ENCODE measurements at places on chromosomes 3 and 15.
A peak's percentile ranks its signal among the peaks of the same experiment; 100 is the strongest.

DNA sequence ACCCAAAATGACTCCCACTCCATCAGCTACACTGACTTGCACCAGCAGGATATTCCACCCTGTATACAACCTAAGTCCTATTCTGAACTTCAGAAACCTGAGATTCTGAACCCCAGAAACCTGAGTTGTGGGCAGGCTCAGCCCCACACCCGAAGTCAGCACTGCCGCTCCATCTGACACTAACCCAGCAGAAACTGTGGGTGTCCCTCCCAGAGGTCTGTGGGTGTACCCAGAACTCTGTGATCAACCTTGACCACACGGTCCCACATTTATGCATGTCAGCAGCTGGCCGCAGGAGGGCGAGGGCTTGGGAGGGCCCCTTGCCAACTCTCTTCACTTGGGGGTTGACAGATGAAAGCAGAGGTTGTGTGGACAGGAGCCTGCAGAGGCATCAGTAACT lies 9.3 kb downstream of the OXTR start:
- no peak overlapping the region for H3K4me3 ChIP-seq
- DNase-seq: no peak
- H3K27me3 ChIP-seq: peaks cover 5% of the 10 kb centered on the region
- H3K27ac ChIP-seq: no peak overlapping the region

DNA sequence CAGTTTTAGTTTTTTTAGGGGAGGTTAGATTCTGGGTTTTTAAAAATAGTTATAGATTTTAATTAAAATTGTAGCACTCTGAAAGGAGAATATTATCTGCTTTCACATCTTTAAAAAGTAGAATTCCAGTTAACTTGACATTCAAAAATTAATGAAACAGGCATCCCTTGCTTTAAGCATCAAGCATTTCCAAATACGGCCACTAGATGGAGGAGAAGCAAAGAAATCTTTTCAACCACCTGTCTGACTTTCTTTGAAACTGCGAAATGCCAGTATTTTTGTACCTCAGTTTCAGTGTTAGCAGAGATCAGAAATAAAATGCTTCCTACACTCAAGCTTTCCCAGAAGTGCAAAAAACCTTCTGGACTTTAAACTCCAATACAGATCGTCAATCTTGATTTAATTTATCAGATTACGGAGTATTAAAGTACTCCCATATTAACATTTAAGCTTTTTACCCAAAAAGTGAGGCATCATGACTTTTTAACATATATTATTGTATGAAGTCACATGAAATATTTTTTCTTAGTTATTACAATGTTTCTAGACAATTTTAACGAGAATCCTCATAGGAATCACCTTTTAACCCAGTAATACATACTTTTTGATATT lies 153.3 kb downstream of the P3H2 start:
- H3K27me3 ChIP-seq: peaks cover 7% of the 10 kb centered on the region
- H3K27ac ChIP-seq: no peak overlapping the region
- H3K36me3 ChIP-seq: no peaks in the 10 kb centered on the region
- H3K4me1 ChIP-seq: peaks cover 2% of the 10 kb centered on the region

GRCh38 chr3:149646181-149646766 lies 11.6 kb downstream of the WWTR1 start:
- H3K4me1 ChIP-seq: peaks cover 2% of the 10 kb centered on the region
- DNase-seq: no peak
- no peak overlapping the region for H3K27ac ChIP-seq
- H3K4me3 ChIP-seq: no peak overlapping the region

DNA sequence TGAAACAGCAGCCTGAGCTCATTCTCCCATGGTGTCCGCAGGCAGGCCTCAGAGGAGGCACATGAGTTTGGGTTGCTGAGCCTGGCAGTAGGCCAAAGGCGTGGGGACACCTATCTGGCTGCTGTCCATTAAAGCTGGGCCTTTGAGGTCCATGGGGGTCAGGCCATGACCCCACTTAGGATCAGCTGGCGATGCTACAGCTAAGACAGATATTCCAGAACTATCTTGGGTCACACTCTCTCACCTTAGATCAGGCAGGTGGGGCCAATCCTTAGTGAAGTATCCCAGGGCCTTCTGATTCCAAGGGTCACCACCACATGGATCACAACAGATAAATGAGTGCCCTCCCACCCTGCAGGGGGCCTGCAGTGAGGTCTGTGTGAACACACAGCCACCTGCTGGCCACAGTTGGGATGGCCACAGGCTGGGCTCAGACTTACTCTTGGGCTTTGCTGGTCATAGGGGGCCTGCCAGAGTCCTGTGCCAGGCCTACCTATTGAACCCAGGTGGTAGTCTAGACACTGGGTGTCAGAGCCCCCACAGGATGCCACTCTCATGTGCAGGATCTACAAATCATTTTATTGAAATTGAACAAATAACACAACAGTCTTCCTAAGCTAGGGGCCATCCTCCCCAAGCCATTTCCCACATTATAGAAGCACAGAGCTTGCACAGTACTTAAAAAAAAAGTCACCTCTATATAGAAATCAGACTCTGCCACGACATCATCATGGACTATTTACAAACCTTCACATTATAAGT lies 2.0 kb upstream of the HYAL2 start:
- H3K4me1 ChIP-seq: peaks cover 34% of the 10 kb centered on the region
- peak; percentile 78 for DNase-seq
- no peak overlapping the region for H3K4me3 ChIP-seq
- no peak overlapping the region for H3K27ac ChIP-seq

DNA sequence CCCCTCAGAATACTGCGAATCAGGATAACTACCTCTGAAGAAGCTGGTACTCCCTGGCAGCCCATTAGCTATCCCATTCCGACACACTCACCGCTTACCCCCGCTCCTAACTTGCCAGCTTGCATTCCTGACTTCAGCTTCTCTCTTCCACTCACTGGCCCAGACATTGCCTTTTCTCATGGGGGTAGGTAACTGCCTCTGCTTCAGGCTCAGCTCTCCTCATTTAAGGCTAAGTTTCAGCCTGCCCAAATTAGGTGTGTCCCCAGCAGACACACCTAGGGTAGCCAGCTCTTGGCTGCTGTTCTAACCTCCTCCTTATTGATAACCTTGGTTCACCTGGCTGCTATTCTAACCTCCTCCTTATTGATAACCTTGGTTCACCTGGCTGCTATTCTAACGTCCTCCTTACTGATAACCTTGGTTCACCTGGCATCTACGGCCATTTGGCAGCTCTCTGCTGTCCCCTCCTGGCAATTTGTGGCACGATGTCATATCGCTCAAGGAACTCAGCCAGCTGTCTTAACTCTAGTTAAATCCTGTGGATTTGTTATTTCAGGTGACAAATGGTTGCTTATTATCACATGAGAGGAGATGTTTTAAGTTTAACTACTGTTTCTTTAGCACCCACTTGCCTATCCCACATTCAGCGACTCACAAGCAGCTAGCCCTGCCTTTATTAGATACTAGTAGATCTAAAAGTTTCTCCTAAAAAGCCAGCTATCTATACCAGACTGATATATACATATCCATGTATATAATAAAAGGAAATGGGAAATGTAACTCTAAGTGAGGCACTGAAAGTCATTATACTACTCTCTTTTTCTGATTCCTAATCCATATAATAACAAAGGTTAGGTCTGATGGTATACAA lies 106.5 kb upstream of the ACP3 start:
- H3K36me3 ChIP-seq: no peaks in the 10 kb centered on the region
- no peak overlapping the region for H3K27ac ChIP-seq
- H3K27me3 ChIP-seq: peaks cover 16% of the 10 kb centered on the region
- no peaks in the 10 kb centered on the region for H3K4me1 ChIP-seq
- no peak overlapping the region for H3K4me3 ChIP-seq

- no peak overlapping the region for H3K27ac ChIP-seq
- H3K4me1 ChIP-seq: peaks cover 2% of the 10 kb centered on the region
- peak; percentile 44 for DNase-seq
- no peaks in the 10 kb centered on the region for H3K36me3 ChIP-seq
- H3K4me3 ChIP-seq: no peak overlapping the region
- H3K27me3 ChIP-seq: peaks cover 57% of the 10 kb centered on the region
These were observed 57.3 kb upstream of the UBE2Q2 start for GRCh38 chr15:75785771-75786574.

GRCh38 chr15:52733696-52734255 lies 54.6 kb upstream of the ATOSA start:
- H3K27me3 ChIP-seq: peaks cover under 1% of the 10 kb centered on the region
- H3K4me1 ChIP-seq: peaks cover 37% of the 10 kb centered on the region
- H3K4me3 ChIP-seq: no peak overlapping the region
- no peaks in the 10 kb centered on the region for H3K36me3 ChIP-seq
- DNase-seq: no peak

- H3K27me3 ChIP-seq: peaks cover 49% of the 10 kb centered on the region
- DNase-seq: no peak
- H3K36me3 ChIP-seq: no peaks in the 10 kb centered on the region
These were observed 39.6 kb upstream of the ITGA11 start for GRCh38 chr15:68471541-68471940.

All from activated CD8-positive, alpha-beta memory T cell treated with anti-CD3 and anti-CD28 coated beads, Interleukin-2, amount 10 ng/mL, durations not matched to agents 7 days and 5 days (primary cell).